ENCODE measurements at places on chromosomes 5 and 9. TPM values are rescaled to one million over a fixed set of nuclear protein-coding genes. Genes with fewer than 3 reads are reported as not detected.

The PIK3R1 gene
- 281 TPM for total RNA-seq

The ARRDC3 gene
- total RNA-seq = 35.2 TPM

The HTR4 gene
- not detected for total RNA-seq

The SLC28A3 gene
- 0.16 TPM for total RNA-seq

The CTNNAL1 gene
- total RNA-seq = 106 TPM

The FAM193B gene
- total RNA-seq = 13.7 TPM
